ENCODE measurements at places on chromosomes 1 and 21. TPM values are rescaled to one million over a fixed set of nuclear protein-coding genes. Genes with fewer than 3 reads are reported as not detected.
A peak's percentile ranks its signal among the peaks of the same experiment; 100 is the strongest.

The CD5L gene
- total RNA-seq: not detected

The APOBEC4 gene
- not detected for total RNA-seq

The MNDA gene
- not detected for total RNA-seq

The TMEM52 gene
- total RNA-seq: 5.4 TPM

The GPA33 gene
- not detected for total RNA-seq

The RNU1-3 gene
- 3,598 TPM for total RNA-seq

The SLC6A17 gene
- 6.4 TPM for total RNA-seq

The PLA2G2E gene
- total RNA-seq: not detected

The EPHB2 gene
- total RNA-seq: 93.0 TPM

The PLCH2 gene
- total RNA-seq: 61.4 TPM

The NEGR1 gene
- total RNA-seq: 0.51 TPM

The SLC1A7 gene
- total RNA-seq: not detected

The EBNA1BP2 gene
- 31.3 TPM for total RNA-seq

The COL11A1 gene
- total RNA-seq: 0.76 TPM

The SAMSN1 gene
- 28.3 TPM for total RNA-seq

The C1orf141 gene
- total RNA-seq: not detected

The AMPD1 gene
- not detected for total RNA-seq

- DNase-seq: peak; percentile 23
Measured at GRCh38 chr1:201347498-201348210, 29.8 kb downstream of the TNNT2 start.

GRCh38 chr1:9101510-9102146 is 27.3 kb downstream of the GPR157 start:
- DNase-seq: peak; percentile 58

- no peak for DNase-seq
Measured at GRCh38 chr1:227521782-227522181, 41.6 kb upstream of the ZNF678 start.

- no peak for DNase-seq
Measured at GRCh38 chr1:185813401-185813979, 79.3 kb downstream of the HMCN1 start.

DNA sequence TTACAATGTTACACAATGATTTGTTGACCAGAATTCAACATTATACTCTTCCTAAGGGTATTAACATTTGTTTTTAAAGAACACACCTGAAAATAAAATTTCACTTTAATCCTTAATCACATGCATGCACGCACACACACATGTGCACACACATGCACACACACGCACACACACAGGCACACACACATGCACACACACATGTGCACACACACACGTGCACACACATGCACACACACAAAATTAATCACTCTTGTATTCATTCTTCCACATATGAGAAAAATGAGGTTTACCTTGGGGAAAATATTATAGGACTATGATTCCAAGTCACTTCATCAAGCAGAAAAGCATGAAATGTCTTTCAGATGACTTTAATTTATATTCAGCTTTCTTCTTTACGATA is 331.8 kb upstream of the PLD5 start:
- no peak for DNase-seq

DNA sequence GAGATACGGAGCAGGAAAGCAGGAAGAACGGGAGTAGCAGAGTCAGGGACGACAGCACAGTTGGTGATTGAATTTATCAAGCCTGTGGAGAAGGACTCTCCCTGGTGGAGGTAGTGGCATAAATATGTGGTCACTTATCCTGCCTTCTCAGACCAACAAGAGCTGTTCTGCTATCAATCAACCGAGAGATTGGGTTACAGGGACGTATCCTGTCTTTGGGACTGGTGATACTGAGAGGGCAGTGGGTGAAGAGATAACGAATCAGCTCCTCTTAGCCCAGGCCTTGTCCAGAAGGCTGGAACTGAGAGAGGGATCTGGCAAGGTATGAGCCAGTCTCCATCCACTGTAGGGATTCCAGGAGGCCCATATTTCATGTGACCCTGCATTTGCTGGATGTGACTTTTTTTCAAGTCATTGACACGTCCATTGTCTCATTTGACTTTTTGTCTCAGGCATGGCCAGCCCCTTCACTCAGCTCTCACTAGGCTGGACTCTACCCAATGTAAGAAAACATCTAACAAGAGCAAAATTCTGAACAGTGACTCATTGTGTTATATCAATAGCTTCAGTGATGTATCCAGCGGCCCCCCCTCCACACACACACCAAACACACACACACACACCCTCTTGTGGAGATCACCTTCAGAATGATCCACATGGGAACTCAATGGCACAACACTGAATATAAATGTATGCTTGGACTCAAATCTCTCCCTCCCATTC is 11.3 kb downstream of the C1orf116 start:
- DNase-seq: no peak

GRCh38 chr21:16594191-16594590 is 864.4 kb downstream of the USP25 start:
- DNase-seq: no peak

GRCh38 chr1:201214461-201214860 is 23.8 kb downstream of the IGFN1 start:
- DNase-seq: no peak

DNA sequence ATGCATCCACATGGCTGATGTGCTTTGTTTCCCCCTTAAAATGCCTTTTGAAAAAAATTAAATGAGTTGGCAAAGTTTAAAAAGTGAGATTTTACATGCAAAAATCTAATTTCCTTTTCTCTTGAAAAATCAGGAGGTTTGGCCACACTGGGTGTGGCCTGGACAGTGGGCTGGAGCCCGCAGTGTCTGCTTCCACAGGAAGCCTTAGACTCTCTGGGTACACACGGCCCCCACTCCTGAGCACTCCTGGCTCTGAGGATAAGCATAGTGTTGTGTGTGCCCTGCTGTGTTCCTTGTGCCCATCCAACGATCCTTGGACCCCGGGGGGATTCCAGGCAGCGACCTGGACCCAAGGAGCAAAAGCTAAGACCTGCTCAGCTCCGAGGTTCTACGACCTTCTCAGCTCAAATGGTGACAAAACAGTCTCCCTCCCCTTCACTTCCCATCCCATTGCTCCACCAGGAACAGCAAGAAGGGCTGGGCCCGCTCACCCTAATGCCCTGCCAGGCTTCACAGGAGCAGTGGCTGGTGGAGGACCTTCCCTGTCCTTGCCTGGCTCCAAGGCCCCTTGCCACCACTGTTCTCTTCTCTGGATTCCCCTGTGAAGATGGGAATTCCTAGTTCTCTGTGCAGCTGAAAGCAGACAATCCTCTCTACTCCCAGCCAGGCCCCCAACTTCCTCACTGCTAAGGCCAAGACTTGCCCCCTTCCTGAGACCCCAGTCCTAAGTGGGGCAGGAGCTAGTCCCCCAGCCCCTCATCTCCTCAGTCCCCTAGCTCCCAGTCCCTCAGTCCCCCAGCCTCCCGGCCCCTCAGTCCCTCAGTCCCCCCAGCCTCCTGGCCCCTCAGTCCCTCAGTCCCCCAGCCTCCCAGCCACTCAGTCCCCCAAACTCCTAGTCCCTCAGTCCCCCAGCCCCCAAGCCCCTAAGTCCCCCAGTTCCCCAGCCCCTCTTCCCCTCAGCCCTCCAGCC is 395.8 kb downstream of the PTPRU start:
- no peak for DNase-seq

DNA sequence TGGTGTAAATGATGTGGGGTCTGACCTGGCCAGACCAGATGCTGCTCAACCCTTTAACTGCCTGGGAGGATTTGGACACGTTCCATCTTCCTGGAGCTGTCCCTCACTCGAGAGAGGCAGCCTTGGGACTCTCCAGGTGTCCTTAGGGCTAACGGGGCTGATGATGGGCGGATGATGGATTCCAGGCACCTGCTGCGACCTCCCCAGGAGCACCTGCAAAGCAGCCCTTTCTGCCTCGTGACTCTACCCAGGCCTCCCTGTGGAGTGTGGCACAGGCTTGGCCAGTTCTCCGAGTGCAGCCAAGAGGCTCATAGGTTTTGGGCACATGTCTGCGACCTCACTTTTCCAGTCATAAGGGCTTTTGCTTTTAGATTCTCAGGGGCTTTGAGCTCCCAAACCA is 12.3 kb upstream of the TRIM17 start:
- DNase-seq: no peak

- no peak for DNase-seq
Measured at GRCh38 chr21:41648591-41649031, 118.2 kb downstream of the RIPK4 start.

- no peak for DNase-seq
Measured at GRCh38 chr1:200960948-200961340, 62.6 kb downstream of the KIF21B start.

GRCh38 chr1:221778535-221779142 is 36.8 kb upstream of the DUSP10 start:
- DNase-seq: no peak

GRCh38 chr1:228964178-228965089 is 229.2 kb downstream of the RHOU start:
- peak; percentile 45 for DNase-seq

GRCh38 chr21:45518742-45519141 is 23.5 kb downstream of the SLC19A1 start:
- DNase-seq: no peak

DNA sequence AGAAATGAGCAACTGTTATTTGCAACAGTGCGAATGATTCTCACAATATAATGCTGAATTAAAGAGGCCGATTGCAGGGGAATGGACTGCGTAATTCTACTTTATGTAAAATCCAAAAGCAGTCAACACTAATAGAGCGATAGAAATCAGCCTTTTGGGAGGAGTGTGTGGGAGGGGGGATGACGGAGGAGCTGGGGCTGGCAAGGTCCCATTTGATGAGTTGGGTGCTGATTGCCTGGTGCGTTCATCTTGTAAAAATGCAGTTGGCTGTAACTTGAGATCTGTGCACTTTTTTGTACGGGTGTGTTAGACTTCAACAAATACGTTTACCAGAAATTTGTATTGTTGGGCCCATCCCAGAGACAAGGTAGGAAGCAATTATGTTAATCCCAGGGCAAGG is 20.7 kb downstream of the TNFRSF8 start:
- DNase-seq: no peak

DNA sequence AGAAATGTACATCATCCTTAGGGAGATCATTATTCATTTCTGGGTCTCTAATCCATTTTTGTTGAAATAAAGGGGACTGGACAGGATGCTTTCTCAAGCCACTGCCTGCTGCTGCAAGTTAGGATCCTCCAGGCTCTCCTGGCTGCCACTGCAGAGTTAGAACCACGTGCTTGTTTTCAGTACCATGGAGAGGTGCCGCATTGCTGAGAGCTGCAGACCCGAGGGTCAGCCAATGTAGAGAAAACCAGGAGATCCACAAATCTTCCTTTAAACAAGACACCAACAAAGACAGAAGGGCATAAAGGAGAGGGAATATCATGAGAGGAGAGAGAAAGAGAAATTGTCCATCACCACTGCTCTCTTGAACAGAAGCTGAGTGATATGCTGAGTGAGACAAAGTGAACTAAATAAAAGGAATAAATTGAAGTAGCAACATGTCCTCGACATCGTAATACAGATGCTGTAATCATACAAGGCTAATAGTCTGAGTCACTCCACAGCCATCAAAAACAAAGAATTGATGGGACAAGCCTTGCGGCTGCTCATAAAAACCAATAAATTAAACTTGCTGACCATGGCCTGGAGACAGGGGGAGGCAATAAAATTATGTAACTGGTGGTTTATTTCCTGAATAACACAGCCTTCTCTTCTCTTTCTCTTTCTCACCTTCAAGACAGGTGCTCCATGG is 255.7 kb downstream of the OMA1 start:
- DNase-seq: no peak

GRCh38 chr1:98870959-98871903 is 133.4 kb downstream of the PLPPR5 start:
- no peak for DNase-seq

DNA sequence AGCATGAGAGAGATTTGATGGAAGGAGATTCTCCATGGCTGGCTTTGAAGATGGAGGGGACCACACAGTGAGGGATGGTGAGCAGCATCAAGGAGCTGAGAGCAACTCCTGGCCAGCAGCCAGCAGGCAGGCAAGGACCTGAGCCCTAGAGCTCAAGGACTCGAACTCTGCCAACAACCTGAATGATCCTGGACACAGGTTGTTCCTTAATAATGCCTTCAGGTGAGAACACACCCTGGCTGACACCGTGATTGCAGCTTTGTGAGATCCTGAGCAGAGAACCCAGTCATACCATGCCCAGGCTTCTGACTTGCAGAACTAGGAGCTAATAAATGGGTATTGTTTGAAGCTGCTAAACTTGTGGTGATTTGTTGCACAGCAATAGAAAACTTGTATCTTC is 183.1 kb downstream of the LMX1A start:
- no peak for DNase-seq

- no peak for DNase-seq
Measured at GRCh38 chr1:30527511-30528140, 195.8 kb downstream of the MATN1 start.

DNA sequence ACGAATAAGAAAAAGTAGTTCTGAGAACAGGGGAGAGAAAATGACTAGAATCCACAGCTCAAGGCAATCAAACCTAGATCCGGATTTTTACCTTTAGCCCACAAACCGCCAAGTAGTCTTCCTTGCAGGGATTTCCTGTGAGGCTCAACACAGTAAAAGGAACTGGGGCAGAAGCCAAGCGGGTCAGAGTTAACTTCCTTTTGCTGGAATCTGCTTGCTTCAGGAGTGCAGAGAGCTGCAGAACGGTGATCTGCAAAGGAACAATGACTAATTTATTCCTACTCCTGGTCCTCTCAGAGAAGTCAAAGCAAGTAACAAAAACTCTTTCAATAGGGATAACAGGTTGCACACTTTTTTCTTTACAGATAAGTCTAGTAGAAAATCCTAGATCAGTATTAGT is 53.4 kb downstream of the UBR4 start:
- DNase-seq: no peak

DNA sequence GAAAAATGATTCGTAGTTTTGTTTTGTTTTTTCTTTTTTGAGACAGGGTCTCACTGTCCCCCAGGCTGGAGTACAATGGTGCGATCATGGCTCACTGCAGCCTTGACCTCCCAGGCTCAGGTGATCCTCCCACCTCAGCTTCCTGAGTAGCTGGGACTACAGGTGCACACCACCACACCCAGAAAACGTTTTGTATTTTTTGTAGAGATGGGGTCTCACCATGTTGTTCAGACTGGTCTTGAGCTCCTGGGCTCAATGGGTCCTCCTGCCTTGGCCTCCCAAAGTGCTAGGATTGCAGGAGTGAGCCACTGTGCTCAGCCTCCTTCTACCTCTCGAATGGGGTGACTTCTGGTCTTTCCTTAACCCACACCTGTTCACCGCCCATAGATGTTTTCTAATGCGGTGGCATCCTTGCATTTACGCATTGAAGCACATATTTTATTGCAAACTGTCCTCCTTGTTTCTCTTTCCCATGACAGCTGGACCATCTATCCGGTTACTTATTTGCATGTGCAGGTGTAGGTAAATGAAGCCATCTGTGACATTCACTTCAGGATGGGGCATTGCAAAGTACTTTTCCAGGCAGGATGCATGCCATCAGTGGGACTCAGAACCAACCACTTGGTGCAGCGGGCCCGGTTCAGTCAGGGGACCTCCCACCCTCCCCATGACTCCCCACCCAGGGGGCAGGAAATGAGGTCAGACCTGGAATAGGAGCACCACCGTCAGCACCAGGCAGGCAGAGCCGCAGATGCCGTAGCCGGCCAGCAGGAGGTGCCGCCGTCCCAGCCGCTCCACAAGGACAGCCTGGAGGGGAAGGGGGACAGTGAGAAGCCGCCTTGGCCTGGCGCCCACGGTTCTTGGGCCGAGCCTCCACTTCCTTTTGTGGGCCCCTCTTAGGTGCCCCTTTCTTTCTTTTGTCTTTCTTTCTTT is 16.5 kb downstream of the SLC2A7 start:
- DNase-seq: peak; percentile 50

- peak; percentile 47 for DNase-seq
Measured at GRCh38 chr1:19974822-19975416, 4.5 kb downstream of the PLA2G2A start.

GRCh38 chr1:30908696-30909364 is at the start of gene SDC3:
Gene SDC3 (minus strand): TSS chr1:30908758. CDS start chr1:30908586, 172 bp downstream.
- DNase-seq: no peak

GRCh38 chr21:41152147-41152546 is 15.8 kb upstream of the BACE2 start:
- no peak for DNase-seq
